ENCODE measurements at places on chromosomes 6 and 20. TPM values are rescaled to one million over a fixed set of nuclear protein-coding genes. Genes with fewer than 3 reads are reported as not detected.

DNA sequence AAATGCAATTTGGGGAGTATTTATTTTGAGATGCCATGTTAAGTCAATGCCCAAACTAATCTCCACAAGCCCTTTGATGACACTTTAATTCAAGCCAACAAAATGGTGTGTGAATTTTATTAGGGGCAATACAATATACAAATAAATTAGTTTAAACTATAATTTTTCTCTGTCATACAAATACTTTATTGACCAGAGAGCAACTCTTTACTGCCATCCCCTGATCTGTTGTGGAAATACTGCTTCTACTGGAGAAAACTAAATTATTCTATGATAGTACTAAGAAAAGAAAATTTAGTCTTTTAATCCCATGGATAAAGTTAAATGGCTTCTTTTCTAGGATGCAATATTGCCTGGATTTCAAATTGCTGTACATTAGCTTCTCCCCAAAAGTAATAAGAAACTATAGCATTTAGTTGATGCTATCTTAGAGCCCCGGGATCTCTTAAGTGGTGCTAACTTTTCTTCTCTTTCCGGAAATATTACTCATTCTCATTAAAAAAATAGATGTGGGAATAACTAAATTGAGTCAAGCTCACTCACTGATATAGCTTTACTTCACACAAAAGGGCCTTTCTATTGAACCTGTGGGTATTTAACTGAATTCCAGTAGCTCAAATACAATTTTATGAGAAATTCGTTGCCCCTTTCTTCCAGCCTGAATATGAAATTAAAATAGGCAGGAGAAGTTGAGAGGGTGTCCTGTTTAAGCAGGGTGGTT lies 49.2 kb downstream of the SMPDL3A start:
- DNase-seq: peak; percentile 15

- DNase-seq: no peak
Observed at GRCh38 chr6:14272737-14273085, 155.1 kb downstream of the CD83 start.

Gene RFX6
- not detected for total RNA-seq

- DNase-seq: no peak
Observed at GRCh38 chr6:35510916-35511561, 1.7 kb downstream of the TULP1 start.

Gene SULF2
- total RNA-seq: 2.4 TPM

DNA sequence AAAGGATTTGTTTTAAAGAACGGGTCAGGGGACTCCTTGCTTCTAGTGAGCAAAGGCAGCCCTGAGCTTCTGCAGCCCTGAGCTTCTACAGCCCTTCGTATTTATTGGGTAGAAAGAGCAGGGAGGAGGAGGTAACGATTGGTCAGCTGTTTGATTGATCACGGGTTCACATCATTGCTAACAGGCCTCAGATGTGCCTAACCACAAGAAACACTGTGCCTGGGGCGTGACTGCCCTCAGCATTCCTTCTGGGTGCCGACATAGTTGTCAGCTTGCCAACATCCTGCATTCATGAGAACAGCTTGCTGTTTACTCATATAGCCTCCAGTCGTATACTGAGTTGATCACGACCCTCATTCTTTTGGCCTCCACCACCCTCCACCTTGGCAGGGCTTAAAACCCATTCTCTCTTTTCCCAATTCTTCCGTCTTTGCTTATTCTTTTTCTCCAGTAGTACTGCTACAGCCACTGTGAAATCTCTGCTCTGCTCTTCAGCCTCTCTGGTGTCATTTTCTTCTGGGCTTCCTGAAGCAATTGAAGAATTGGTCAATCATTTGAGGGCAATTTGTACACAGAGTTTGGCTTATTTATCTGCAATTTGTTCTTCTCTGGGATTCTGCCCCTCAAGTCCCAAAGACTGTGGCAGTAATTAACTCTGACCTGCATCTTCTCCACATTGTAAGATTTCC lies 25.4 kb upstream of the NOP56 start:
- DNase-seq: peak; percentile 79

DNA sequence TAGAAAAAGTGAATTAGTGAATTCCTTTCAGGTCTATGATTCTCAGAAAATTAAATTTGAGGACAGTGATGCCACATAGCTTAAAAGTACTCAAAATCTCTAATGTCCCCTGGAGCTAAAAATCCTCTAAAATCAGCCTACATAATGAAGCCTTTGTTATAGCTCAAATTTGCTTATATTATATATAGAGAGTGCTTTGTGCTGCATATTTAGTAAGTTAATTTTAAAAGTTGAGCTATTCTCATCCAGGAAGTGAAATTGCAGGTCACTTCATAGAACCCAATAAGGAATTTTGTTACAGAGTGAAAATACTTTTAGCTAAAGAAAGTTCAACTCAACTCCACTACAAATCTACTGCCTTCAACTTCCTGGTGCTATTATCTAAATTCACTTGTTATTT lies 507.5 kb upstream of the MAP3K7 start:
- DNase-seq: no peak

- DNase-seq: no peak
Observed at GRCh38 chr6:80234401-80234800, 127.9 kb downstream of the BCKDHB start.

Gene VGLL2
- 0.75 TPM for total RNA-seq

DNA sequence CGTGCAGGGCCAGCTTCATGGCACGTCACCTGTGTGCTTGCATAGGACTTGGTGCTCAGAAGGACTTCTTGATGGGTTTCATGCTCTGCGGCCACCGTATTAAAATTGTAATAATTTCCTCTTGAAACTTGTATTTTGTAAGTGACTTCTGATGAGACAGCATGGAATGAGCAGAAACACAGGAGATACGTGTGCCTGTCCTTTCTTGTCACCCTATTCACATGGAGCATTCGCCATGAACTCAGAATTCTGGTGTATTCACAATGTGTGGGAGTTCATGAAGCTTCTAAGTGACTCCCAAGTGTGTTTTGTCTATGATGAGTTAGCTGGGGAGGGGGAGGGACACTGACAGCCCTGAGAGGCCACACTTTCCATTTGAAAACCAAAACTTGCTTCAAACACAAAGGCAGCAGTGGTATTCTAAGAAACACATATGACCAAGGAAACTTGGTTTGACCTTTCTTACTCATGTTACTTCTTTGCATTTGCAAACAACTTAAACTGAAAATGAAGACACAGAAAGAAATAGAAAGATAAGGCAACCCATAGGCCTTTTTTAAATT lies 92.1 kb upstream of the NEDD9 start:
- no peak for DNase-seq

DNA sequence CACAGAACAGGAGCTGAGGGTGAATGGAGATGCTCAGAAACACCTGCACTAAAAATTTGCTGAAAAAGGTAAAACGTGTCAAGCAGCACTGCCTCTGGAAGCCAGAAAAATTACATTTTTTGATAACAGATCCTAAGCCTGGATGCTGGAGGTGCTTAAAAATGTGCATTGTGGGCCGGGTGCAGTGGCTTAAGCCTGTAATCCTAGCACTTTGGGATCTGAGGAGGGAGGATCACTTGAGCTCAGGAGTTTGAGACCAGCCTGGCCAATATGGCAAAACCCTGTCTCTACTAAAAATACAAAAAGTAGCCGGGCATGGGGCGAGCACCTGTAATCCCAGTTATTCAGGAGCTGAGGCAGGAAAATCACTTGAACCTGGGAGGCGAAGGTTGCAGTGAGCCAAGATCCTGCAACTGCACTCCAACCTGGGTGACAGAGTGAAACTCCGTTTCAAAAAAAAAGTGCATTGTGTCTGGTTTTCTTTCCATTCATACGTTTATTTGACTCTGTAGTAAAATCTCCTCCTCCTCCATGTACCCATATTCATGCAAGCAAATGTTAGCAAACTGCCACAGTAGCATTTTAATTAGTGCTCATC lies 587 bp upstream of the BTN3A1 start:
- DNase-seq: no peak

DNA sequence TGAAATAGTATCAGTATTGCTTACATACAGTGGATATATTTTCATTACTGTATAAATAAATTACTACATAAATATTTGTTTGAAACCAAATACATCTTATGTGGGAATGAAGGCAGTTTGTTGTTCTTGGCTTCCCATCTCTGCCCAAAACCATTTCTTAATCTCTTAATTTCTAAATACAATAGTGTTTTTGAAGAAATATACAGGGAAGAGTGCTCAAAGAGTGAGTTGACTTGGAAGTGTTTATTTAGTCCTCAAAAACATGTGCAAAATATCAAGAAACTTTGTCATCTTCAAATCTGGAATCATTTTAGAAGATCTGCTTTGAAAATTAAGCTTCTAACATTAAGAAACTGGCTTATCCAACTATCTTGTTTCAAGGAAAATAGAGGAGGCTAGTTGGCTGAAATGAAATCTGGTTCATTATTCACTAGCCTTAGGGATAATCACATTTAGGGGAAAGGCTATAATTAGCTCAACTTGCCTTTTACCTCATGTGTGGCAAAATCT lies 259.8 kb upstream of the FLRT3 start:
- DNase-seq: no peak

Gene NDUFAF4
- total RNA-seq: 23.0 TPM

Gene MYB
- total RNA-seq: 1.6 TPM

DNA sequence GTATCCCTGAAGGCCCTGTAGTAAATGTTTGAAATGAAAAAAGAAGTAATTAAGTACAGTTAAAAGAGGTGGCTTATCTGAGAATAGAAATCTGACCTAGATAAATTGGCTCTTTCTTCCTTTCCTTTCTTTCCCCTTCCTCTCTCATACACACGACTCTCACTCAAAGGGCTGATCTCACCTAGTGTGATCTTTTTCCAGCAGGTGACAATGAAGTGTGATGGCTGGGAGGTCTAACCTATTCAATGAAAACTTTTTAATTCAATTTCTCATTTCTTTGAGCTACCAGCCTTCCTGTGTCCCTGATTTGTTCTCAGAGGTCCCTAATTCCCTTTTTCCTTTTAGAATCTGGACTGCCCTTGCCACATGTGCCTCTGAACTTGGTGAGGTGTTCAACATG lies 118.0 kb upstream of the RIMS1 start:
- no peak for DNase-seq

- DNase-seq: no peak
Observed at GRCh38 chr20:61353261-61354000, 101.4 kb downstream of the CDH4 start.

Gene HEY2
- total RNA-seq: not detected

Gene CASS4
- 1.2 TPM for total RNA-seq

GRCh38 chr6:147468634-147469033 lies 39.9 kb upstream of the SAMD5 start:
- no peak for DNase-seq

GRCh38 chr6:165645919-165646318 lies 17.1 kb downstream of the PDE10A start:
- DNase-seq: no peak

GRCh38 chr6:44262467-44263353 lies 2.6 kb downstream of the NFKBIE start:
- DNase-seq: no peak

Gene HDGFL1
- total RNA-seq: not detected

DNA sequence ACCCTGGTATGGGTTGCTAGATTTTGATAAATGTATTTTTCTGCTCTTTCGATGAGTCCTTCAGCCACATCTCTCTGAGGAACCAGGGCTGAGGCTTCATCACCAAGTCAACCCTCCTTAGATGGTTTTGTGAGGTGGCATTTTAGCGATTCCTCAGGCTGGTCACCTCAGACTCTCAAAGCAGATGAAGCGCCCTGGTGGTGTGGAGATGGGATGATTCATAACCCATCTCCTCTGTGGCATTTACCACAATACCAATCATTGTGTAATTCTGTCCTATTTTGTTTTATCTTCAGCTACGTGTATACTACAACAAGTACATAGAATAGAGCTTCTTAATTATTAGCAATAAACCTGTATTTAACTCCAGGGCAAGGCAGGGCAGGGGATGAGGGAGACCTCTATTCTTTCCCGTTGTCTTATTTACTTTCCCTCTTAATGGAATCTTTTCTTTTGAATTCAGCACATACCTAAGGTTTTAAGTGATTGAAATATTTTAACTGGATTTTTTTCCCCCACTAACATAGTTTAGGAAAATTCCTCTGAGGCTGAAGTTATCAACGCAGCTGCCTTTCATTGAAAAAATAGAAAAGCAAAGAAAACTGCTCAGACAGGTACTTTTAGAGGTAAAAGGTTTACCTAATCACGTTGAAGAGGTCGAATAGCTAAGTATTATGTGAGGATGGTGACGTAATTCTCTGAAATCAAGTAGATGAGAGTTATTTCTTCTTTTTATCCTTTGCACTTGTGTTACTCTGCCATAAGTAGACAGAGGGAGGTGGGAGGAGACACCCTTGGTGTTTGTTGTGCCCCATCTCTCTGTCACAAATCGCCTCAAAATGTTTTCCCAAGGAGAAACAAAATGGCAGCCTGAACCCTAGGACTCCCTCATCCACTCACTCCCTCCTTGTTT lies 57.4 kb upstream of the EDN3 start:
- DNase-seq: no peak

DNA sequence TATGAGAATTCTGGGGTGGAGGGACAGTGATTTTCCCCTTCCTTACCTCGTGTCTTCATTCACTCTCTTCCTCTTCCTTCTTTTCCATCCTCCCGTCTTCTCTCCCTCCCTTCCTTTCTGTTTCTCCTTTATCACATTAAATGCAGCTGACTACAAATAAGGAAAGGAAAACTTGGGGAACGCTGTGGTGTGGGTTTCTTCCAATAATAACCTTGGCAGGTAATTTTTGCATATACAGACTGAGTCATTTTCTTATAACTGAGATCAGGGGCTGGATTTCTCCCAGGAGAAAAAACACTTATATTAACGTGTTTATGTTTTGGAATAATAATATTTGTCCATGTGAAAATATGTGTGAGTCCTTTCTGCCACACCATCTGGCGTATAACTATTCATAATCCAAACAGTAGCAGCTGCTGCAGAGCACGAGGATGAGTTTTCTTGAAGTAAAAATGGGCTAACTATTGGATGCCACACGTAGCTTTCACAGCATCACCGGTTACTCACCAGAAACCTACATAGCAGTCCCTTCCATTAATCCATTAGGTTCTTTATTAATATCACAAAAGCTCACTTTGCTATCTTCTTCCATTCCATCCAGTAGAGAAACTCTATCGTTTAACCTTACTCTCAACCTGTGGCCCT lies 139.2 kb upstream of the SASH1 start:
- DNase-seq: peak; percentile 95

Gene WFDC10B
- total RNA-seq: not detected

GRCh38 chr20:17100506-17100905 lies 126.3 kb upstream of the PCSK2 start:
- no peak for DNase-seq

DNA sequence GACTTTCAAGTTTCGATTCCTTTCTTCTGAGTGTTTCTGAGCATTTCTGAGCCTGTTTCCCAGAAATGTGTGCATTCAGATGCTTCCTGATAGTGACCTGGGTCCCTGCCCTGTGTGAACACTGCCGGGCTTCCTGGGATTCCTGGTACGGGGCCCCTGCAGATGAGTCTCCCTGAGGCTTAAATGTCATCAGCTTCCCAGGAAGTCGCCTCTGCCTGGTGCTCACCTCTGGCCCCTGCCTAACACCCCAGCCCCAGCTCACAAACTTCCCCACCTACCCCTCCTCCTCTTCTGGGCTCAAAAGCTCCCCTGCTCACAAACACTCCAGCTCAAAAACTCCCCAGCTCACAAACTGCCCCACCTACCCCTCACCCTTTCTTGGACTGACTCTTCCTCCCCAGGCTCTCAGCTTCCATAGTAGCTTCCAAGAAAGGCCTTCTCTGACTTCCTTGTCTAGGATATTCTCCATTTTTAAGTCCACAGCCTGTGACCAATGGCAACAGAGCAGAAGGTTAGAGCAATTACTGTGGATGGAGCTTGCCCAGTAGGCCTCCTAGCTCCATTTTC lies 42.0 kb downstream of the TGM2 start:
- DNase-seq: no peak

- DNase-seq: no peak
Observed at GRCh38 chr6:42431356-42431755, 20.4 kb downstream of the TRERF1 start.

Gene CRISP3
- total RNA-seq: not detected

Gene RBM39
- 195 TPM for total RNA-seq

Measured in LHCN-M2 (cell line).